ENCODE measurements at places on chromosomes 2 and 18.

GRCh38 chr2:240962300-240963064, 35.9 kb upstream of the SNED1 start:
- DNase-seq, result no peak

GRCh38 chr2:109242210-109242653, 113.2 kb downstream of the SH3RF3 start:
- no peak for DNase-seq

GRCh38 chr18:5998166-5998881, 103.0 kb upstream of the TMEM200C start:
- no peak for DNase-seq

GRCh38 chr2:104768694-104769093, 85.2 kb upstream of the POU3F3 start:
- DNase-seq, result no peak
